Activated T-helper 9 cell treated with anti-CD3 and anti-CD28 coated beads, Interleukin-2, amount 50 U/mL, for 16 hours (primary cell): ENCODE measurements at places on chromosomes 4 and X.

DNA sequence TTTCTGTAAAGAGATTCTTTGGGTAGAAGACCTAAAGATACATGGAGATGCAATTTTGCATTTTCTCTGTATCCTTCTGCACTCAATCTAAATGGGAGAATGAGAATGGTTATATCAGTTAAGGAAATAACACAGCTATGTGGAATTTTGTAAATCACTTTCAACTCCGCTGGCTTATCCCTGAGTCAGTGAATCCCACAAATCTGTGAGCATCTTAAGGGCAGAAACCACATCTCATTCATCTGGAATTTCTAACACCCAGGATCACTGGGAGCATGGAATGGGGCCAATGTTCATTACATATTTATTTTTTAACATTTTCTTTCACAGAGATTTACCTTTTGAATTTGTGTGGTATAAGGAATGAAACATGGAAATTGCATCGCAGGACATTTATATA lies 167.8 kb downstream of the CFAP47 start:
- DNase-seq = no peak

GRCh38 chrX:103309860-103310554 lies 783 bp downstream of the BEX2 start:
- DNase-seq = no peak

GRCh38 chr4:46886711-46887110 lies 22.3 kb downstream of the COX7B2 start:
- DNase-seq = no peak

- no peak for DNase-seq
Observed at GRCh38 chr4:166602068-166602467, 632.2 kb downstream of the SPOCK3 start.

DNA sequence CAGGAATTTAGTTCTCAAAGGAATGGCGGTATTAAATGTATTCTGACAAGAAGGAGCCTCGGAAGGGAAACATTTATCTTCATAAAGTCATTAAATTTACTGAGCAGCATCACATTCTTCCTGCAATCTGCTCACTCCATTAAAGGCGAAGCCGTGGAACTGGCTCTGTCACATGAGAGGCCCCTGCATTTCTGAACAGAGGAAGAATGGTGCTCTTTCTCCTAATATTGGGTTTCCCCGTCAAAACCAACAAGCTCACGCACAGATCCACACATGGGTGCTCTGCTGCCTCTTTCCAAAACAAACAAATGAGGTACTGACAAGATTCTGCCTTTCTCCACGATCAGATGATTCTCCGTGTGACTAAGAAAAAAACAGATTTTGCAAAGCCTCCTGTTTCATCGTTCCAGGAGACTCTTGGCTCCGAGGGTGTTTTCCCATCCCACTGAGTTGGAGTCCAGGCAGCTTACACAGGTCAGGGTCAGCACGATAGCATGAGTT lies 191.2 kb downstream of the IDS start:
- no peak for DNase-seq

DNA sequence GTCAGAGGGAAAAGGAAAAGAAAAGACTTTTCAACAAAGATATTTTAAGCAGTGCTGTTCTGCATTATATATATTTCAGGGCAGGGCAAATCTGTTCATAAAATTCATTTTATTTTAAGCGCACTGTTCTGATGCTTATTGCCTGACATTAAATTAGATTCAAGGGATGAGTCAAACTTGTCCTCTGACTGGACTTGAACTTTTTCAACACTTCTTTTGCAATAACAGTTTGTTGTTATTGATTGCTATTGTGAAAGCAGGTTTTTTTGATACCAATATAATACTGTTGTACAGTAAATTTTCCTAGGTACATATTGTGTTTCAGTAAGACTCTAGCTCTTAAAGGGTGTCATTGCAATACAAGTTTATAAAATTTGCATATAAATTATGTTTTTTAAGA lies 481.3 kb downstream of the NAF1 start:
- no peak for DNase-seq

GRCh38 chrX:87392369-87392768 lies 125.2 kb upstream of the KLHL4 start:
- no peak for DNase-seq

DNA sequence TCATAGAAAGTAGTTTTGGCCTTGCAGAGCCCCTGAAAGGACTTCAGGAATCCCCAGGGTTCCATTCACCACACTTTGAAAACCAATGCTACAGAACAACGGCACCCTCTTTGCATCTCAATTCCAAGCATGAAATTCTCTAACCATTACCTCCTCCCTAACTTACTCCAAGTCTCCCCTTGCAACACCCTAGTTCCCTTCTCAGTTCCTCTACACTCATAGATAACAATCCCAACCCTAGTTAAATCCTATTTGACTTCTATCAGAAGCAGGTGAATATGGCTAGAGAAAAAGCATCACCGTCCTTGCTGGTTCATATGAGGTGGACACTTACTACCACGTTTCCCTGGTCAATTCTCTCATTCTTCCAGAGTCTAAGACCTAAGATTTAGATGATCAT lies 2.4 kb downstream of the RCHY1 start:
- no peak for DNase-seq

DNA sequence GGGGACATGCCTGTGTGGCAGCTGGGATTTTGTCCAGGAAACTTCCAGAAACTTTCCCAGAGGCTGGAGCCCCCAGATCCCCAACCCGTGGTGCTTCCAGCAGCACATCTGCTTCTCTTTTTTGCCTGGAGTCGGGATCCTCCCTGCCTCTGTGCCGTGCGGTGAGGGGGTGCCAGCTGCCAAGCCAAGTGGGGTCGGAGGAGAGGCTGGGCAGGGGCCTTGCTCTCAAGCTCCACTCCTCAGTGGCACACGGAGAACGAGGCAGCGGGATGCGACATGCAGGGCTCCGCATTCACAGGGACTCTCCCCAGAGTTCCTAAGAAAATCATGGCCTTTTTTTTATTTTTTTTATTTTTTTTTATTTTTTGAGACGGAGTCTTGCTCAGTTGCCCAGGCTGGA lies 120.7 kb downstream of the PSAPL1 start:
- no peak for DNase-seq

- DNase-seq = no peak
Observed at GRCh38 chr4:53967986-53968385, 96.4 kb downstream of the CHIC2 start.

- peak; percentile 45 for DNase-seq
Observed at GRCh38 chrX:49053223-49054072, 5.4 kb upstream of the CCDC120 start.

DNA sequence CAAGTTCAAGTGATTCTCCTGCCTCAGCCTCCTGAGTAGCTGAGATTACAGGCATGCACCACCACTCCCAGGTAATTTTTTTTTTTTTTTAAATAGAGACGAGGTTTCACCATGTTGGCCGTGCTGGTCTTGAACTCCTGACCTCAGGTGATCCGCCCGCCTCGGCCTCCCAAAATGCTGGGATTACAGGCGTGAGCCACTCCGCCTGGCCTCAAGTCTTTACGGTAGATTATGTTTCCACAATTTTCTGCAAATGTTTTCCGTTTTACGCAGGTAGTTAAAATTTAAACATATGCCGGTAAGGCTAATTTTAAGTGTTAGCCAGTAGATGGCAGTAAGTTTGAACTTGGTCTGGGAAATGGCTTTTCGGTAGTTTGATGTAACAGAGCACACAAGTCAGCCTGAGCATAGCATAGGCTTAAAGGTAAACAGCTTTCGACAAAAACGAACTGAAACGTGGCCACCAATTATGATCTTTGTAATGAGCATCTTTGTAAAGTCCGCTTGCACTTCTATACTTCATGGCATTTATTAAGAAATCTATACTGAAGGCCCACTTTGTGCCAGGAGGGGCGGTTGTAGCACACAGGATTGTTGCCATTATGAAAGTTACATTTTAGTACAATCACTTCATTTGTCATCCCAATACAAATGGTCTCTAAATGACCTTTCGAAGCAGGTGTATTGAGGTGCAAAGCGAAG lies 31.1 kb downstream of the CCKAR start:
- DNase-seq = no peak

DNA sequence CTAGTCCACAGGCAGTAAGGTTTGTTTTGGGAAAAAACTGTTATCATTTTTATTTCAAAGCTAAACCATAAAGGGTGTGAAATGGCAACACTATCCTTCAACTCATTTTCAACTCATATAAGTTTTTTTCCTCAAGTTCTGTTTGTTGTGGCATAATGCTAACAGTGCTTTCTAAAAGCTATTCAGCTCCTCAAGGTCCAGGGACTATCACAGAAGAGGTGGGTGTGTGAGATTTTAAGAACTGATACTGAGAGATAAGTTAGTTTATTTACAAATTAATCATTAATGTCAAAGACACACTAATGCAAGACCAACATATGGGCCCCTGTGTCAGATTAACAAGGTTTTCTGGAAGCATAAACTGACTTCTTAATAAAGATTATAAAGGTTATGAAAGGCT lies 11.8 kb downstream of the UGT2B15 start:
- DNase-seq = no peak

GRCh38 chr4:136495076-136495475 lies 1037.2 kb downstream of the PCDH18 start:
- no peak for DNase-seq

GRCh38 chrX:41300758-41301437 lies 33.1 kb upstream of the DDX3X start:
- DNase-seq = no peak

DNA sequence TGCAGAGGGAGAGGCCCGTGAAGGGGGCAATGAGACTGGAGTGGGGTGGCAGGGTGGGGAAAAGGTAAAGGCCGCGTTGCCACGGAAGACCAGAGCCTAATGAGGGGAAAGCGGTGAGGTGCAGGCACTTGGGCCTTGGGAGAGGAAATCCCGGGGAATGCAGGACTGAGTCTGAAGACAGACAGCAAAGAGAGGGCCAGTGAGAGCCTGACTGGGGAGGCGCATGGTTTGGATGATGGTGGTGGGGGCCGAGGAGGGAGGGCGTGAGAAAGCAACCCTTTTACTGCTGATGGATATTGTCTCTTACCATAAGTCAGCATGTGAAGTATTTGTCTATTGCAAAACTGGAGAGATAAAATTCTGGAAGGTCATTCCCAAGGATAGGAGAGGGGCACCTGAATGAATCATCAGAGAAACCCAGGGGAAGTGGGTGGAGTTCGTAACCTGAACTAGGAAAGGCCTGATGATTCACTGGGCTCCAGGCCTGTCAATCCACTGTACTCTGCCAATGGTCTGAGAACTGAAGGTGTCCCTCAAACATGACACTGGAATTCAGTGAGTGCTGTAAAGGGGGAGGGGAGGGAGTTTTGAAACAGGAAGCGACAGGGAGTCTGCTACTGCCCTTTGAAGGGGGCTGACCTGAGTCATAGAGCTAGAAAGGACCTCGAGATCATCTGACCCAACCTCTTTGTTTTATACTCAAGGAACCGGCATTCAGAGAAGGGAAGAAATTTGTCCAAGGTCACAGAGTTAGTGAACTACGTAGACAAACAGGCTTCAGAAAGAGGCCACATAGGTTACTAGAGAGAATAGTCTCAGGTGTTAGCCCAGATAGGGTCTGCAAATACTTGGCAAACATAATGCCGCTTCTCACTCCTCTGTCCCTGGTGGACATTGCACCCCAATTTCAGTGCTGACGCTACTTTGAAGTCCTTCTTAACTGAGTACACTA lies 52.2 kb downstream of the NALF2 start:
- DNase-seq = no peak

DNA sequence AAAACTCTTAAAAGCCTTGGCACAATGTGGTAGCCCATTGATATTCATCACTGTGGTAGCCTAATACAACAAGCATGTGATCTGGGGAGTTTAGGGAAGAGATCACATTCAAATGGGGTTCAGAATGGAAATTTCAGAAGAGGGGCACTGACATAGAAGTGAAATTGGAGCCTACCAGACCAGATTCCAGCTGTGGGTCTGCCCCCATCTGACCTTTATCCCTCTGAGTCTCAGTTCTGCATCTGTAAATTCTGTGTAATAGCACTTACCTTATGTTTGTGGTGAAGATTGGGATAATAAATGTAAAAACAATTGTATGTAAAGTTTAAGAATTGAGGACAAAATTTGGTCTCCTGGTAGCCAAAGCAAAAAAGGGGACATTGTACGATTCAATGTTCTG lies 320.4 kb upstream of the BOD1L1 start:
- no peak for DNase-seq

GRCh38 chr4:182555997-182556418 lies 312.8 kb downstream of the TENM3 start:
- no peak for DNase-seq

- DNase-seq = no peak
Observed at GRCh38 chr4:163815776-163816175, 321.3 kb downstream of the TMA16 start.
